ENCODE measurements at places on chromosomes 7 and 10. TPM values are rescaled to one million over a fixed set of nuclear protein-coding genes. Genes with fewer than 3 reads are reported as not detected.

GRCh38 chr7:78279457-78279856, 480.9 kb downstream of the PHTF2 start:
- DNase-seq: no peak
- H3K27ac ChIP-seq: no peak overlapping the region
- peaks cover 5% of the 10 kb centered on the region for H3K4me1 ChIP-seq
- no peaks in the 10 kb centered on the region for H3K36me3 ChIP-seq

- DNase-seq: no peak
- H3K27ac ChIP-seq: no peak overlapping the region
- H3K4me3 ChIP-seq: no peak overlapping the region
- H3K36me3 ChIP-seq: peaks cover 1% of the 10 kb centered on the region
Measured at GRCh38 chr7:121383235-121383910, 12.7 kb downstream of the FAM3C start.

DNA sequence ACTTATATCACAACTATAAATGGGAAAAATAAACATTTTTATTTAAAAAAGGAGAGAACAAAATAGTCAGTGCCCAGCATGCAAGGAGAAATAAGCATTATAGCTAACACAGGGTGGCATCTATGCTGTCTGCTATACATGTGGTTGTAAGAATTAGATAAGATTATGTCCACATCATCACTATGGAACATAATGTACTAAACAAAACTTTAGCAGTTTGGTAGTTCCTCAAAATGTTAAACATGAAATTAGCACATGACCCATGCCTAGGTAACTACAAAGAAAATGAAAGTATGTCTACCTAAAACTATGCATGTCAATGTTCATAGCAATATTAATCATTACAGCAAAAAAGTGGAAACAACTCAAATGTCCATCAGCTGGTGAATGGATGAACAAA, 28.7 kb upstream of the RUFY2 start:
- H3K27me3 ChIP-seq: no peaks in the 10 kb centered on the region
- no peak overlapping the region for H3K4me3 ChIP-seq
- no peaks in the 10 kb centered on the region for H3K36me3 ChIP-seq
- H3K4me1 ChIP-seq: no peaks in the 10 kb centered on the region
- no peak for DNase-seq

DNA sequence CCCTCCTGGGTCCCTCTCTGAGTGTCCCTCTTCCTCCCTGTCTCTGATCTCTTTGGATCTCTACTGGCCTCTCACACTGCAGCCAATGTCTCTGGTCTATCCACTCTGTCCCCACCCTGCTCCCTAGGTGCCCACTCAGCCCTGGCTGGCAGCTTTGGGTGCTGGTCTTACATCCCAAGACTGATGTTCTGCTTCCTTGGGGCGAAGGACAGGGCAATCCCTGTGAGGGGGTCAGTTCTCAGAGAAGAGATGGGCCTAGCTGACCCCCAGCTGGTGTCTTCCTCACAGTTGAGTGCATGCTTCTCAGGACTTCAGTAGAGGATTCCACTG, 51.7 kb upstream of the CAMK2B start:
- H3K4me3 ChIP-seq: no peak overlapping the region
- no peak for DNase-seq
- peaks cover 33% of the 10 kb centered on the region for H3K4me1 ChIP-seq
- no peaks in the 10 kb centered on the region for H3K36me3 ChIP-seq
- H3K27ac ChIP-seq: no peak overlapping the region
- no peaks in the 10 kb centered on the region for H3K27me3 ChIP-seq

LRRTM3 gene
- total RNA-seq: under 0.01 TPM

DNA sequence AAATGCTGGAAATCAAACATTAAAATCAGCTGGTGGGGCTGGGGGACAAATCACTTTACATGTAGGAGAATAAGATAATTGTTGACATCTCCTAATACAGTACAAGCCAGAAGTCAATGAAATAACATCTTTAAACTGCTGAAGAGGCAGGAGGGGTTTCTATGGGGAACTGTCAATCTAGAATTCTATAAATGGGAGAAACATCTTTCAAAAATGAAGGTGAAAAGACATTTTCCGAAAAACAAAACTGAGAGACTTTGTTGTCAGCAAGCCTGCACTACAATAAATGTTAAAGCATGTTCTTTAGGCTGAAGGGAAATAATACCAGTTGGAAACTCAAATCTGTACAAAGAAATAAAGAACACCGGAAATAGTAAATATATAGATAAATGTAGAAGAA, 17.3 kb upstream of the MSRB2 start:
- no peak overlapping the region for H3K27ac ChIP-seq
- no peak overlapping the region for H3K4me3 ChIP-seq
- peaks cover 8% of the 10 kb centered on the region for H3K27me3 ChIP-seq

- no peaks in the 10 kb centered on the region for H3K27me3 ChIP-seq
- H3K4me1 ChIP-seq: no peaks in the 10 kb centered on the region
- DNase-seq: no peak
Measured at GRCh38 chr7:5310822-5311405, 28.2 kb downstream of the SLC29A4 start.

- no peak overlapping the region for H3K4me3 ChIP-seq
- H3K4me1 ChIP-seq: no peaks in the 10 kb centered on the region
- no peak overlapping the region for H3K27ac ChIP-seq
- H3K27me3 ChIP-seq: peaks cover 7% of the 10 kb centered on the region
- no peaks in the 10 kb centered on the region for H3K36me3 ChIP-seq
Measured at GRCh38 chr10:62858364-62858763, 42.2 kb upstream of the EGR2 start.

DNA sequence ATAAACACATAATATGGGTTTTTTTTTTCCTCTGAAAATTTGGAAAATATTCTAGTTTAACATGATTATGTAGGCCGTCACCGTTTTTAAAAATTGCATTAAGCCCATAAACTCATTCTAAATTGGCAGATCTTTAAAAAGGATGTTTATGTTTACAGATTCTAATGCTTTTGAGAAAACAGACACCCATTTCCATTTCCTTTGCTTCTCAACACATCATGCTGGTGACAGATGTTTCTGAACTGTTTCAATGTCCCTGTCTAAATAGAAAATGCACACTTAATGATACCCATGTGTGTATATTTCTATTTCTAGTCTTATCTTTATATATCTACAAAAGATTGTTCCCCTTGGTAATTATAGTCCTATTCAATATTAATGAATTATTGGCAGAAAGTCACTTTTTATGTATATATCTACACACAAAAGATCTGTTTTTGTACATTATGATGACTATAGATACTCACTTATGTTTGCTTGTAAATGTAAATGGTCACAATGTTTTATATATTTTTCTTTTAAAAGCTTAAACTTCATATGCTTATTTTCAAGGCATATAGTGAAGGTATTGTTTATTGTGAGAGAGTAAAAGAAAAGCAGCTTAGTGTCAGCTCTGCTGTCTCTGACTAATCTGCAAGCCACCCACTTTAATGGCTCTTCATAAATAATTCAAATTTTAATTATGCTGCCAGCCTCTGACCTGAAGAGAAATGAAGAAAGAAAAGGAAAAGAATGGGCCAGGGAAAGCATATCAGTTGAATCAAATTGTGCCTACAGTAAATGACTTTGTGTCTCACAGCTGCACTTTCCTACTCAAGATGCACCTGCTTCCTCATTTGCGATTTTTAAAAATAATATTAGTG, 179.4 kb downstream of the CACNA2D1 start:
- H3K4me1 ChIP-seq: no peaks in the 10 kb centered on the region
- H3K36me3 ChIP-seq: no peaks in the 10 kb centered on the region
- H3K27me3 ChIP-seq: no peaks in the 10 kb centered on the region
- no peak overlapping the region for H3K4me3 ChIP-seq
- no peak for DNase-seq
- H3K27ac ChIP-seq: no peak overlapping the region

DNA sequence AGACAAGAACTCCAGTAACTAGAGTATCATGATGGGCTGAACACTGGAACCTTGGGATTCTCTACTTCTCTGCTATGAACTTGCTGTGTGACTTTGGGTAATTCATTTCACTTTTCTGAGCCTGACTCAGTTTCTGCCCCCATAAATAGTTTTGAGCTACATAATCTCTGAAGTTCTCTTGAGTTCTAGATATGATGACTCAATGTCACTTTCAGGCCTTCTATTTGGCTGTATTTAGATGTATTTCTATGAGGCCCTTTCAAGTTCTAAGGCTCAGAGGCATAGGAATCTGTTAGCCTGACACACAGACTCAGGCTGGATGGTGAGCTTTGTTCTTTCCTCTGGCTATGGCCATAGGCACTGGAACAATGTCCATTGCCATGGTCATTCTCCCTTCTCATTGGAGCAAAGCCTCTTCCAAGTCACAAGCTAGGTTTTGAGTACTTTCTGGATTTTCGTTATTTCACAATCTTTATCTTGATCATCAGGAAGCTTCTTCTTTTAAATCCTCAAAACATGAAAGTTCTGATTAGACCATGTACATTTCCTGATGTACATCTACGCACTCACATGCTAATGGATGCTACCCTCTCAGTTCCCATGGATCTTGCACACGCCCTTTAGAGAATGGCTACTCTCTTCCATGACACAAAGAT, 101.6 kb downstream of the TES start:
- no peak overlapping the region for H3K27ac ChIP-seq
- peak; percentile 37 for DNase-seq
- H3K27me3 ChIP-seq: no peaks in the 10 kb centered on the region
- no peaks in the 10 kb centered on the region for H3K36me3 ChIP-seq
- H3K4me3 ChIP-seq: no peak overlapping the region
- H3K4me1 ChIP-seq: peaks cover 11% of the 10 kb centered on the region

LRRC17 gene
- 280 TPM for total RNA-seq

All from IMR-90 (cell line).